Panc1 (cell line): ENCODE measurements at places on chromosomes 2 and 18. TPM values are rescaled to one million over a fixed set of nuclear protein-coding genes. Genes with fewer than 3 reads are reported as not detected.

DNA sequence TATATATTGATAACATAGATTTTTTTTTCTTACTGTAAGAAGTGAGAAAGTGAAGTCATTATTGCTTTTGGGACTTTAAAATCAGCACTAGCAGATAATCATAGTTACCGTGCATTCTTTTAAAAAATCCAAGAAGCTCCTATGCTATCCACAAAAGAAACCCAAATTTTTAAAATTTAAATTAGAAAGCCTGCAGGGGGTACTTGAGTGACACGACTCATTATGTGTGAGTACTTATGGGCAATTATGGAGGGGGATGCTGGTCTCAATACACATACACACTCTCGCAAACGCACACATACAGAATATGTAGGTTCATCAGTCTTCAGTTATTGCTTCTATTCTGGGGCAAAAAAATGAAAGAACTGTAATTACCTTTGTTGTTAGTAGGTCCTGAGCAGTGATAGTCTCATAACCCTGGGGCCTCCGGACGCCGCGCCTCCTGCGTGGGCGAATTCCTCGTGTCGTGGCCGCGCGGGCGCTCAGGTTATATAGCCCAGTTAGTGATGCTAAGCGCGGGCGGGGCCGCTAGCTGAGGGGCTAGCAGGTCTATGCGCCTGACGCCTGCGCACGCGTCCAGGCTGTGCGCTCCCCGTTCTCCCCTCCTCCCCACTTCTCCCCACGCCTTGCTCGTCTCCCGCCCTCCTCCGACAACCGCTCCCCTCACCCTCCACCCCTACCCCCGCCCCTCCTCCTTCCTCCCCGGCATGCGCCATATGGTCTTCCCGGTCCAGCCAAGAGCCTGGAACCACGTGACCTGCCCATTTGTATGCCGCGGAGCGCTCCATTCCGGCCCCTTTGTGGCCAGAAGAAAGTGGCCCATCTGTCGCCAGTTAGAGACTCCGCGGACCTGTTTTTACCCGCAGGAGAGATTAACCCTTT, at the start of gene NEUROD1:
NEUROD1 (minus strand) TSS at position 463 of the 882 bp plus-strand sequence. CDS start 1,657 bp downstream, outside the sequence.
- DNase-seq, result no peak

- no peak for DNase-seq
Measured at GRCh38 chr2:239184179-239184578, 216.6 kb downstream of the HDAC4 start.

DNA sequence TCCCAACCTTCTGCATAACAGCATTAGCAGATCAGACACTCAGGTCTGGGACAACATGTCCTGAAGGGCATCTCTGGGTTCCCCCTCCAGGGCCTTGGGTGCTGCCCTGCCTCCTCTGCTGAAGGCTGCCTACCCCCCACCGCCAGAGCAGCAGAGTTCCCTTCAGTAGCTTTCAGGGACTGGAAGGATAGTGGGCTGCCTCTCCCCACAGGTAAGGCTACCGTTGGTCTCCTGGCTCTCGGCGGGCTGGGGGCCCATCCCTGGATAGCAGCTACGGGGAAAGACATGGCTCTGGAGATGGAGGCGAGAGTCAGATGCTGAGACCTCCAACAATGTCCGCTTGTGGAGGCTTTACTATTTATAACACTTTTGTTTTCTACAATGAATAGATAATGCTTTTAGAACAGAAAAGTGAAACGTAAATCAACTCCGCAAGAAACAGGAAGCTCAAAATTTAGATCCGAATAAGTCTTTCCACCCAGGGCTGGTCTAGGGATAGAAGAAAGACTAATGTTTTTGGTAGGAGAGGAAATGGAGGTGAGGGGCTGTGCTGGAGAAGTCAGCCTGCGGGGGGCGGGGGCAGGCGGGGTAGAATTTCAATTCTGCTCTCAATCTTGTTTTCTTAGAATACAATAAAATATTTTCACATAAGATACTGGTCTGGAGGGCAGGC, 58.4 kb downstream of the ARL4C start:
- DNase-seq, result no peak

- DNase-seq, result no peak
Measured at GRCh38 chr2:126910637-126911036, 11.9 kb downstream of the TEX51 start.

DNA sequence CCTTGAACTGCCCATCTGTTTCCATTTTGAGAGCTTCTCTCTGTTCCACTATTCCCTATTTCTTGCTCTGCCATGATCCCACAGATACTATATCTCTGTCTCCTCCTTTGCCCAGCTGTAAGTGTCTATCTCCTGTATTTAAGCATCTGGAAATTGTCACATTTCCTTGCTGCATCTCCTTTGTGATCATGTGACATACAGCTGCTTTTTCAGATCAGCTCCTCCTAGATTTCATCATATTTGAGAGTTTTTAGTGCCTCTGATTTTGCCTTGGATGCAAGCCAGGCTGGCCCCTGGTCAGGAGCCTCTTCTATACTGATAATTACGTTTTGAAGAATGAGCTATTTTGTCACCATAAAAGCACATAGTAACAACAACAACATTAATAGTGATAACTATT, 131.7 kb upstream of the TNP1 start:
- no peak for DNase-seq

- no peak for DNase-seq
Measured at GRCh38 chr2:176463546-176463945, 194.3 kb downstream of the MTX2 start.

DNA sequence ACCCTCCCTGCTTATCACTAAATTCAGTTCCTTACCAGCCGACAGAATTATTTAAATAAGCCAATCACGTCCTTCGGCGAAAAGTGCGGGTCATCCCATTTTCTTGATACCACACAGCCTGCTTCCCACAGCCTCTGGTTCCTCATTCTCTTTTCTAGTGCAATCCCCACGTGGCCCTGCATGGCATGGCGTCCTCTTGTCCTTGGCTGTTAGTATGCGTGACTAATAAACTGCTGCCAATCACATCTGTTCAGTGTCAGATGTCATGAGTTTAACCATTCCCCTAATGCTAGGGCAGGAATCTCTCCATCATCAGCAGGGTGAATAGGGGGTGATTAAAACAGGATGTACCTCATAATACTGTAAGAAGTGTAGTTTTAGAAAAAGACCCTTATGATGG, 62.8 kb upstream of the TSPYL6 start:
- no peak for DNase-seq

- no peak for DNase-seq
Measured at GRCh38 chr18:62790871-62791772, 75.8 kb downstream of the PHLPP1 start.

PGAP1 gene
- total RNA-seq, result 15.7 TPM

- no peak for DNase-seq
Measured at GRCh38 chr2:16093639-16094529, 153.5 kb downstream of the MYCN start.

DNA sequence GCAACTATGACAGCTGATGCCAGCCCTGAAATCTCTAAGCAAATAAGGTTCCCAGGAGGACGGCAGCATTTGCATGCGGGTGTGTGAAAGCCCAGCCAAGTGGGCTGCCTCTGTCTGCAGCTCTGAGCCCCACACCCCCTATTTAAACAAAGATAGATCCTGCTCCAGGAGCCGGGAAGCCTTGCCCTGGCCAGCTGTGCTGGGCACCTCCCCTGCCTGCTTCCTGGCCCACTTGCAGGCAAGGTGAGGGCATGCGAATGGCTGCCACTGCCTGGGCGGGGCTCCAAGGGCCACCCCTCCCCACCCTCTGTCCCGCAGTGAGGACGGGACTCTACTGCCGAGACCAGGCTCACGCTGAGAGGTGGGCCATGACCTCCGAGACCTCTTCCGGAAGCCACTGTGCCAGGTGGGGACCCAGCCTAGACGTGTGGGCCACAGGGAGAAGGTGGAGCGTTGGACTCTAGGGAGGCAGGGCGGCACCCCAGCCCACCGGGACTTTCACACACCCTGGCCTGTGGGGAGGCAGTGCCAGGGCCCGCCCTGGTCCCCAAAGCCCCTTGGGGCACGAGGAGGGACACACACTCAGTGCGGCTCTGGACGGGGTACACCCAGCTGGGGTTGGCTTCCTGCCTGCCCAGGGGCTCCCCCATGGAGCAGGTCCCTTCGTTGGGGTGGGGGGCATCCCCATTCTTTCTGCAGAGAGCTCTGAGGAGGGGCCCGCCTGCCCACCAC, at the start of gene ANO7:
ANO7 (plus strand) TSS at position 317 of the 732 bp plus-strand sequence. CDS start 1,387 bp downstream, outside the sequence.
- no peak for DNase-seq

DNA sequence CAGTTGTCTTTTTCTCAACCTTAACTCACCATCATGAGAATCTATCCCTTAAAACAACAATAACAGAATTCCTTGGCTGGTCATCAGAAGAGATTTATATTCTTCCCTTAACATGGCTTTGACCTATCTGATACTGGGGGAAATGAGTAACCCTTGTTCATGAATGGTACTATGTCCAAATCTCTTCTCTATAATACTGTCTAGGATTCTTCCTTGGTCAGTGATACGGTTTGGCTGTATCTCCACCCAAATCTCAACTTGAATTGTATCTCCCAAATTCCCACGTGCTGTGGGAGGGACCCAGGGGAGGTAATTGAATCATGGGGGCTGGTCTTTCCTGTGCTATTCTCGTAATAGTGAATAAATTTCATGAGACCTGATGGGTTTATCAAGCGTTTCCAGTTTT, 282.0 kb upstream of the SIX2 start:
- DNase-seq, result no peak

- DNase-seq, result no peak
Measured at GRCh38 chr2:222751821-222752719, 80.6 kb downstream of the MOGAT1 start.

GRCh38 chr18:13559754-13560153, 166.6 kb downstream of the FAM210A start:
- no peak for DNase-seq

DNA sequence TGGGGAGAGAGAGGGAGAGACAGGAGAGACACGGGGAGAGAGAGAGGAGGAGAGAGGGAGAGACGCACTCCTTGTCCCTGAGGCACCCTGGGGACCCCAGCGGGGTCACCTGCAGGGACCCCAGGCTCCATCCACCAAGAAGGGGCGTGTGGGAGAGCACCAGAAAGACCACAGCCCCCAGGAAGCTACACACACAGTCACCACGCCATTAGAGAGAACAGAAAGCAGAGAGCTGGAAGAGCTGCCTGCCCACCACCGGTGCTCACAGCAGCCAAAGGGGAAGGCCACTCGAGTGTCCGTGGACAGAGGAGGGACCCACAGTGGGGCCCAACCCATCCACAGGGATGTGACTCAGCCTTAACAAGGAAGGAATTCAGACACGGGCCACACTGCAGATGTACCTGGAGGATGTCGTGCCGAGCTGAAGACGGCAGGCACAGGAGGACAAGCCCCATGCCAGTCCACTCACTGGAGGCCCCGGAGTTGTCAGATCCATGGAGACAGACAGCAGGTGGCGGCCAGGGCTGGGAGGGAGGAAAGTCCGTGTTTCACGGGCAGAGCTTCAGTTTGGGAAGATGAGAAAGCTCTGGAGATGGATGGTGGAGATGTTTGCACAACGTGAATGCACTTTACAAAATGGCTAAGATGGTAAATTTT, 11.5 kb upstream of the NFATC1 start:
- DNase-seq, result no peak

IL1F10 gene
- not detected for total RNA-seq

- DNase-seq, result no peak
Measured at GRCh38 chr2:208937521-208937920, 486.3 kb upstream of the MAP2 start.

CEP76 gene
- 12.9 TPM for total RNA-seq

RETSAT gene
- total RNA-seq, result 50.9 TPM

DNA sequence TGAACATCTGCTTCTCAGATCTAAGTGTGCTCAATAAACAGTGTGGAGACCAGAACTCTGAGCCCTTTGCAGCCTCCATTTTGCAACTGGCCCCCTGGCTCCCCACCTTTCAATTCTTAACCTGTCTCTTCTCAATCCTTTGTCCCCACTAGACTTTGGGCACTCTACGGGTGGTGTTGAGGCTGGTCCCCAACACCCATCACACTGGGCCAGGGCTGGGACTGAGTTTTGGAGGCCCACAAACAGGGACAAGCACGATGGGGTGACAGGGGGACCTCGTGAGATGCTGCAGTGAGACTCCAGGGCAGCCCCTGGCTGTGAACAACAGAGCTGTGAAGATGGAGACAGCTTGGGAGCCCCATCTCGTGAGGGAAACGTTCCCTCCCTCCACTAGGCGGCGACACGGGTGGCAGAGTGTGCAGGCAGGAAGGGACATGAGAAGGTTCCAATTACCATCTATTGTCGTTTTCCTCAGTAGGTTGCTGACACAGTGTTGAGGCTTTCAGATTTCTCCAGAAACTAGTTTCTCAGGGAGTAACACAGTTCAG, 1.2 kb downstream of the ANKMY1 start:
- no peak for DNase-seq

MAP2 gene
- 44.9 TPM for total RNA-seq

GRCh38 chr2:172437419-172438341, 10.3 kb downstream of the ITGA6 start:
- no peak for DNase-seq

DNA sequence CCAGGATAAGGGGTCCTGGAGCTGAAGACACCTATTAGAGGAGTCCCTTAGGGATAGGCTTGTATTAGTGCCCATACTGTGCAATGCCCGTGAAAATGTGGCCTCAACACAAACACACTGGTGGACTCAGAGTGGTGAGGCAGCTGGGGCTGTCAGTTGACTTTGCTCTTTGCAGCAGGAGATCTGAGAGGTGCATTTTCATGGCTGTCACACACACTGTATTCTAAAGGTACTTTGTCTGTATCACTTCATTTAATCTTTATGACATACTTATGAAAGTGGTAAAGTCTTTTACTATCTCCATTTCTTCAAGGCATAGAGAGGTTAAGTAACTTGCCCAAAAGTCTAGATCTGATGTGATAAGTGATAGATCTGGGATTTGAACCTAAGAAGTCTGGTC, 55.1 kb upstream of the GCFC2 start:
- no peak for DNase-seq

ARHGEF33 gene
- total RNA-seq, result 0.41 TPM

DNA sequence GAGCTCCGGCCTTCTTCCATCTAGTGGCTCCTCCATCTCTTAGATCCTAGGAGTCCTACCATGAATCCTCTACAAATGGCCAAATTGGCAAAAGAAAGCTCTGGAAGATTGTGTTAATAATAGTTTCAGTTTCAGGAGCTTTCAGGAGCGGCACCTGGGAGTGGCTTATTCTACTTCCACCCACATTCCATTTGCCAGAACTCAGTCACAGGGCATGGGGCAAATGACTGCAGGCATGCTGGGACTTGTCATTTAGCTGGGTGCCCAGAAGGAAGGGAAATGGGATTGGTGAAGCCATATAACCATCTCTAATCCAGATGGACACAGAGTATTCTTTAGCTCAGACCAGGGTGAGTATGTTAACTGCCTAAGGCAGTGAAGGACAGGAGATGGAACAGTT, 3.6 kb upstream of the LRATD1 start:
- DNase-seq, result no peak

DNA sequence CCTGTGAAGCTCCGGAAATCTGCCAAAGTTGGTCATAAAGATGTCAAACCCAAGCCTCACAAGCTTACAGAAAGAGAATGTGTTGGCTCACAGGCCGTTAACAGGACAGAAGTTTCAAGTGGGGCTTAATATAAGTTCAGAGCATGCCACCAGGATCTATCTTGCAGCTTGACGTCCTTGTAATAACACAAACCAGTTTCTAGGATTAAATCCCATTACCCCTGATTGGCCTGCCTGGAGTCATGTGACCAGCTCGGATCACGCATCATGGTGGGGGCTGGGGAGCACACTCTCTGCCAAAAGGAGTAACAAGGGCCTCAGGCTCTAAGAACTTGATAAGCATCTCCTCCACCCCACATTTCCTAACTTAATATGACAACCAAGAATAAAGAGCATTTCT, 38.9 kb upstream of the SCG2 start:
- no peak for DNase-seq

NDUFB3 gene
- total RNA-seq, result 88.6 TPM

- DNase-seq, result no peak
Measured at GRCh38 chr2:78585871-78586270, 439.6 kb upstream of the REG3G start.

GRCh38 chr2:197571627-197572271, 55.9 kb downstream of the MOB4 start:
- DNase-seq, result no peak
